ENCODE measurements at places on chromosomes 13 and 19.
A peak's percentile ranks its signal among the peaks of the same experiment; 100 is the strongest.

GRCh38 chr13:108741930-108742329 lies 112.5 kb downstream of the MYO16 start:
- DNase-seq, result no peak

- DNase-seq, result no peak
Observed at GRCh38 chr13:44817131-44817671, 172.1 kb downstream of the NUFIP1 start.

DNA sequence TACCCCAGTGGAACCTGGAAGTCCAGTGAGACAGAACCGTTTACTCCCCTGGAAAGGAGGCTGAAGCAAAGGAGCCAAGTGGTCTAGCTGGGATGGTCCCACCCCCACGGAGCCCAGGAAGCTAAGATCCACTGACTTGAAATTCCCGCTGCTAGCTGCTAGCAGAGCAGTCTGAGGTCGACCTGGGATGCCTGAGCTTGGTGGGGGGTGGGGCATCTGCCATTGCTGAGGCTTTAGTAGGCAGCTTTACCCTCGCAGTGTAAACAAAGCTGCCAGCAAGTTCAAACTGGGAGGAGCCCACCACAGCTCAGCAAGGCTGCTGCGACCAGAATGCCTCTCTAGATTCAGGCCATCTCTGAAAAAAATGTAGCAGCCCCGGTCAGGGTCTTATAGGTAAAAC lies 437.0 kb downstream of the SUCLA2 start:
- DNase-seq, result no peak

DNA sequence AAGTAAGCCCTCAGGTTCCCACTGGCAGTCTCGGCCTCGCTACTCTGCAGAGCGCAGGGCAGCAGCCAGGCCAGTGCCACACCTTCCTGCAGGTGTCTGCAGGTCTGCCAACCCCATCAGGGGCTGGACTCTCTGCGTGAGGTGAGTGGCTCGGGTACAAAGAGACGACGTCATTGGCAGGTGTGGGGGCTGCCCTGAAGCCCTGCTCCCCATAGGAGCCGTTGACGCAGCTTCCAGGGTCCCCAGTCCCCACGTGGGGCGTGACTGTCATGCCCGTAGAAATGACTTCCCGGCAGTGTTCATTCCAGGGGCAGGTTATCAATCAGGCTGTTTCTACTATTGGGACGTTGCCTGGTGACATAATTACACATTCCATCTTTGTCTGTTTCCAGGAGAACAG lies 15.3 kb upstream of the GJB6 start:
- DNase-seq, result no peak

DNA sequence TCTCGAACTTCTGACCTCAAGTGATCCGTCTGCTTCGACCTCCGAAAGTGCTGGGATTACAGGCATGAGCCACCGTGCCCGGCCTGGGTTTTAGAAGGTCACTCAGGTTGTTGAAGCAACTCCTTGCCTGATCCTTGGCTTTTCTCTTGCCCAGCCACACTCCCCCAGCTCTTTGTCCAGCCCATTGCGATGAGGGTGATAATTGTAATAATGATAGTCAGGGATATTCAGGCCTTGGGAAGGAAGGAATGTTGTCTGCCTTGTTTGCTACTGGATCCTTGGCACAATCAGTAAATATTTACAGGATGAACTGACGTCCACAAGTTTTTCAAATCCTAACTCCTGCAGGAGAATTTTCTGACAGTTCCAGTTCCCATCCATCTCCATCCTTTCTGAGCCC lies 1.8 kb downstream of the THOP1 start:
- DNase-seq, result no peak

DNA sequence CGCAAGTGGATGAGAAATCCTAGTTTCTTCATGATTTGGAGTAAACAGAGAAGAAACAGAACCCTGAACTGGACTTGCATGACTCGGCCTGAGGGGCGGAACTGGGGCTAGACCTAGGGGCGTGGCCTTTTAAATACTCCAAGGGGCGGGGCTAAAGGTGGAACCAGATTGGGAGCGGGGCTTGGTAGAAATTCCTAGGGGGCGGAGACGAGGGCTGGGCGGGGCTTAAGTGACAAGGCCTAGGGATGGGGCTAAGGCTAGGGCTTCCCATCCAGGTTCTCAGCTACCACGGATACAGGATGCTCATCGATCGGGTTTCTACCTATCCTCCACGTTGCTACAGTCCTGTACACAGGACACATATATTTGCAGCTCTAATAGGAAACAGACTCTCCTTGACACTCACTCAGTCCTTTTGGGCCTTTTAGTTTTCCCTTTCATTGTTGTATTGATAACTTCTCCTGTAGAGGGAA lies 372 bp upstream of the ZNF699 start:
- peak; percentile 84 for DNase-seq

- DNase-seq, result no peak
Observed at GRCh38 chr19:34269081-34269480, 14.7 kb downstream of the GARRE1 start.

DNA sequence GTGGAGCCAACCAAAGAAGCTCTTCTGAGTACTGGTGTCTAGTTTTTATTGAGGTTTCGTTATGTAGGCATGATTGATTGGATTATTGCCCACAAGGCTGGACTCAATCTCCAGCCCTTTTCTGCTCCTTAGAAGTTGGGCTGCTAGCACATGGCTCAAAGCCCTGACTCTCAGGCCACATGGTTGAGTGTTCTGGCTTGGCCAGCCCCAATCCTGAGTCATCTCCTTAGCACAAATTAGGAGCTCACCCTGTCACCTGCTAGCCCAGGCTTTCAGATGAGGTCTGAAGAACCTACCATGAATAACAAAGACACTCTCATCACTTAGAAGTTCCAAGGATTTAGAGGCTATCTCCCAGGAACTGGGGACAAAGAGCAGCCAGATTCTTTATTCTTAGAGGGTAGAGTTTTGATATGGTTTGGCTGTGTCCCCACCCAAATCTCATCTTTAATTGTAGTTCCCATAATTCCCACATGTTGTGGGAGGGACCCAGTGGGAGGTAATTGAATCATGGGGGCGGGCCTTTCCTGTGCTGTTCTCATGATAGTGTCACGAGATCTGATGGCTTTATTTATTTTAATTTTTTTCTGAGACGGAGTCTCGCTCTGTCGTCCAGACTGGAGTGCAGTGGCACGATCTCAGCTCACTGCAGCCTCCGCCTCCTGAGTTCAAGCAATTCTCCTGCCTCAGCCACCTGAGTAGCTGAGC lies 11.3 kb downstream of the DPY19L3 start:
- no peak for DNase-seq

DNA sequence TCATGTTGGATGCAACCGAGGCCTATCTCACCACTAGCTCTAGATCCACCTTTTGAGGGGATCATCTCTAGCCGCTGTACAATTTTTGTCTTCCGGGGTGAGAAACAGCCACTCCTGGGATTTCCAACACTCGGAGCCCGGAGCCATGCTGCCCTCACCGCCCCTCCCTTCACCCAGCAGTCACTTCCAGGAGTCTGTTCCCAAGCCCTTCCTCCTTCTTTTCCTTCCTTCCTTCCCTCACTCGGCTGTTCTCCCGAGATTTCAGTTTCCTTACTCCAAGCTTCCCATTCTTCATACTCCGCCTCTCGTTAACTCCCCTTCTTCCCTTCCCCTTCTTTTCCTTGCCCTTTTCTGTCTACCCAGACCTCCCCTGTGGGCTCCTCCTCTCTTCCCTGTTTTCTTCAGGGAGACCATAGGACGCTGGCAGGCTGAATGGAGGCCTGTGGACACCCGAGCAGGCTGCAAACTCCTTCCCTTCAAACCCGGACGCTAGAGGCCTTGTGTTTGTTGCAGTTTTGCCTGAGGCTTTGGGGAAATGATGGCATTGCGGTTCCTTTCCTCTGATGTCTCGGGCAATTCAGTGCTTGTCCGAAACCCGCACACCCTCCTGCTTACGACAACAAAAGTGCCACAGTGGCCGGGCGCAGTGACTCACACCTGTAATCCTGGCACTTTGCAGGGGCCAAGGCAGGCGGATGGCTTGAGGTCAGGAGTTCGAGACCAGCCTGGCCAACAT lies 96.0 kb downstream of the CAB39L start:
- DNase-seq, result no peak

GRCh38 chr13:100513171-100513570 lies 75.4 kb downstream of the GGACT start:
- DNase-seq, result no peak

- no peak for DNase-seq
Observed at GRCh38 chr19:23460656-23461055, 65.4 kb upstream of the ZNF91 start.

DNA sequence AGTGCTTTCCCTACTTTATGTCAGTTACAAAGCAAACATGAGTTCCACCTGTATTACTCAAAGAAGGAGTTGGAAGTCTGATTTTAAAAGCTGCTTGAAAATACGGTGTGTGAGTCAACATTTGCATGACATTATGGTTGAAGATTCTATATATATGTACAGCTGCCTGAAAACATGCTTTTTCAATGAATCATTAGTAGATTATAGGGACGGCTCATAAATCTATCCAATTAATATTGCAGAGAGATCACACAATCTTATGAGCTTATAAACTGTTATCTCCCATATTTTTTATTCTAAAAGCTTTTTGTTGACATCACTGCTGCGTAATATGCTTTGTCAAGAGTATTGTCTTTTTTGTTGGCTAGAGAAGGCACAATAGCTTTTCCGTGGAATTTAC lies 873.8 kb downstream of the SLITRK6 start:
- no peak for DNase-seq

- DNase-seq, result no peak
Observed at GRCh38 chr13:106373304-106373988, 162.0 kb downstream of the EFNB2 start.

DNA sequence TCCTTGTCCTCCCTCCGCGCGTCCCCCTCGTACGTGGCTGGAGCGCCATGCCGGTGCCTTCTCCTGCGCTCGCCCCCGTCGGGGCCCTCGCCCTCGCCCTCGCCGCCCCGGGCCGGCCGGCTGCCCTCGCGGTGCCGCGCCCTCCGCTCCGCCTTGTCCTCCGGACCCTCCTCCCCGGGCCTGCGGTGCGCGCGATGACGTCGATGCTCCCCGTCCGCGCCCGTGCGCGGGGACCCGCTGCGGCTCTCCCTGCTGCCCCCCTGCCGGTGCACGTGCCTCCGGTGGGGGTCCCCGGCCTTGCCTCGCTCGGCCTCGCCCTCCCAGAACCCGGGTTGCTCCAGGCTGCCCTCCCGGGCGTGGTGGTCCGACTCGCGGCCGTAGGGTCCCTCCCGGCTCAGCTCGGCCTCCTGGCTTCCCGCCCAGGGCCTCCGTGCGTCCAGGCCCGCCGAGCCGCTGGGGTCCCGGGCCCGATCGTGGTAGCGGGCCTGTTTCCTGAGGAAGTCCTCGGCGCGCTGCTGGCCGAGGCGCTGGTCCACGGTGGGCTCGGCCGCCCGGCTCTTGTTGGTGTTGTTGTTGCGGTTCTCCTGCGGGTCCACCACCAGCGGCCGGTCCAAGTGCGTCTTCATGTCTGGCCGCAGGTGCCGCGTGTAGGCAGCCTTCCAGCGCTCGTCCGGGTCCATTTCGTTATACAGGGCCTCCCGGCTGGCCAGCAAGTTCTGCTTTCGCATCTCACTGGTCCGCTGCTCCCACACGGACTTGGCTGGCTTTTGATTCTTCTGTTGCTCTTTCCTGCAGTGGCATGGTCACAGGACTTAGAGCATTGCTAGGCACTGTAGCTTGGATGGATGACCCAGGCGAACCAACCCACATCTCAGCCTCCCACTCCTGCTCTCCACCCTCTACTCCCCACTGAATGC lies 148.6 kb downstream of the IER2 start:
- DNase-seq, result no peak

- DNase-seq, result no peak
Observed at GRCh38 chr13:107365466-107366215, 797.7 kb upstream of the ARGLU1 start.

DNA sequence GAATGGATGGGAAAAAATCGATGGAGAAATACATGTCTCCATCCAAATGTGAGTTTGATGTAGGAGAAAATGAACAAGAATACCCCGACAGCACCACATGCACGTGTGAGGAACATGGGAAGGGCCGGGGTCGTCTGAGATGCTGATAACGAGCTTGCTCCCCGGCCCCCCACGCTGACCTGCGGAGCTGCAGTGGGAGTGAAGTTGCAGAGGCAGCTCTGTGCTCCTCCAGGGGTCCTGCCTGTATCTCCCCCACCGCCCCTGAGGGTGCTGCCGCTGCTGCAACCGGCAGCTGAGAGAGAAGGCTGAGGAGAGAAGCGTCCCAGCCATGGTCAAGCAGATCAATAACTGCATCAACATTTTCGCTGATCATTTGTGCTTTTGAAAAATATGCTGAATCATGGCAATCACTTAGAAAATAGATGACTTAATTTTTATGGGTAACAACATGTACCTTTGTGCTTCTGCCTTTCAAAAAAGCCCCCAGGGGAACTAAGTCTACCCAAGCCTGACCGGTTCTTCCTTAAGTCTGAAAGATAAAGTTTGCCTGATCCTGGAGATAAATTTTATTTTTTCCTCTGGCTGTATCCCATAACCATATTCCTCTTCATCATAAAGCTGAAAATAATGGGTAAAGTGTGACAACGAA lies 18.2 kb upstream of the NAXD start:
- DNase-seq, result no peak

DNA sequence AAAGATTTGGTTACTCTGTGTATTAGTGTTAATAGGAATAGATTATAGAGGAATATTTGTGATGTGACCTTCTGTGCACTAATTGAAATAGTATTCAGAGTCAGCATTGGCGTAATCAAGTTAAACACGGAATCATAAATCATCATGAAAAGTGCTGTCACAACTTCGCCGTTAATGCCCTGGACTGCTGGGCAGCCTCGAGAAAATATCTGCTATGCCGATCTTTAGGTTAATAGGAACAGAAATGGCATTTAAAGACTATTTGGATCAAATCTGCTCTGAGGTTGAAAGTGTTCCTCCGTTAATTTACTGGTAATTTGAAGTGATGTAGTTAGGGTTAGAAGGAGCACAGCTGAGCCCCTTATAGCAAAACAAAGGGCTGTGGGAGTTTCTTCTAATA lies 219.0 kb downstream of the MZT1 start:
- no peak for DNase-seq

GRCh38 chr19:46755853-46756543 lies 9.7 kb upstream of the STRN4 start:
- no peak for DNase-seq

GRCh38 chr13:67090856-67091255 lies 139.3 kb downstream of the PCDH9 start:
- DNase-seq, result no peak

GRCh38 chr19:45848922-45849321 lies 14.0 kb downstream of the SYMPK start:
- DNase-seq, result no peak

Data from activated naive CD4-positive, alpha-beta T cell (primary cell).